Stimulated activated CD4-positive, alpha-beta T cell treated with anti-CD3 and anti-CD28 coated beads, Interleukin-15, amount 100 ng/mL, for 1 hour (primary cell): ENCODE measurements at places on chromosomes 6 and 20.

- no peak for DNase-seq
Measured at GRCh38 chr6:40957616-40958492, 81.2 kb downstream of the UNC5CL start.

- DNase-seq: no peak
Measured at GRCh38 chr6:114144887-114145851, 174.2 kb upstream of the HDAC2 start.

DNA sequence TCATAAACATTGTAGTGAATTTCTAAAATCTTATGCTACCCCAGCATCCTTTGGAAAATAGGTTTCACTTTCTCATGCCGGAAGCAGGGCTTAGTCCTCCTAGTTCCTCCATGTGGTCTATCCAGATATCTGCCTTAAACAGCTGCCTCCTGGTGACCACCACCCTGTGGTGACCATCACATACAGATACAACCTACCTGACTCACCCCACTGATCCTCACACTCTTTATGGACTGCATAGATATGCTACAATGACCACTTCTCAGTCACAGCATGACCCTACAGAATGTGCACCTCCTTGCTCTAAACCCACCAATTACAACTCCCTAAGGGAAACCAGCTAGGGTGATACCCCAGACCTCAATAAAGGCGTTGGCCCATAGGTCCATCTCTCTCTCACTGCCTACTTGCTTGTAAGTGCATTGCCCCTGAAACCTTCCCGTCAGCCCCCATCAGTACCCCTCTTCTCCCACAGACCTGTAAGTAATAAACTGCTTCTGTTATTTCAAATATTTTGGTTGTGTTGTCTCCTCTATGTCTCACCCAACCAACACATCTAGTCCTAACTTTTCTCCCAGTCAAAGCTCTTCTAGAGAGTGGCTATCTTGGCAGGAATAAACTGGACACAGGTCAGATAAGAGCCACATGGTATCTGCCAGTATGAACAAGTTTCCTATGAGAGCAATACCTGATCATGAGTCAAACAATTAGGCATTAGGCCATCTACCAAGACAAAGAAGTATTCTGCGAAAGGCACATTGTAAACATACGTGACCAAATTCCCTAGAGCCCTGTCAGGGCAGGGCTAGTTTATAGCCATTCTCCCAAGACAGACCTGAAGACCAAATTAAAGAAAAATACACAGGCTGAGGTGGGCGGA lies 39.4 kb upstream of the PLEKHG1 start:
- no peak for DNase-seq

- no peak for DNase-seq
Measured at GRCh38 chr20:44734938-44735337, 10.7 kb upstream of the KCNK15 start.

- DNase-seq: no peak
Measured at GRCh38 chr20:59452856-59453255, 151.5 kb upstream of the PHACTR3 start.

DNA sequence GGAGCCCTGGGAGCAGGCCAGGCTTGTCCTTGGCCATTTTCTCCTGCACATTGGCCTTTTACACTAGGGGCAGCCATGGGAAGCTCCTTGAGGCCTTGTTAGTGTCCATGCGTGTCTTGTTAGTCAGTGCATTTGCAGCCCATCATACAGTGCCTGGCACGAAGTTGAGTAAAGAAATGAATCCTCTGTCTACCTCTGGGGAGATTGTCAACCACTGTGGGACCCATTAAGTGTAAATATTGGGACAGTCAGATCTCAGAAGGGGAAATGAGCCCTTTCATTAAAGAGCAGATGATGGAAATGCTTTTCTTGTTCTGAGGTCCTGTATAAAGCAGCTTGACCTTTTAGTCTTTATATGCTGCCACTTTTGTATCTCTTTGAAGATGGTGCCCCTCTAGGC lies 33.9 kb downstream of the SOBP start:
- no peak for DNase-seq

DNA sequence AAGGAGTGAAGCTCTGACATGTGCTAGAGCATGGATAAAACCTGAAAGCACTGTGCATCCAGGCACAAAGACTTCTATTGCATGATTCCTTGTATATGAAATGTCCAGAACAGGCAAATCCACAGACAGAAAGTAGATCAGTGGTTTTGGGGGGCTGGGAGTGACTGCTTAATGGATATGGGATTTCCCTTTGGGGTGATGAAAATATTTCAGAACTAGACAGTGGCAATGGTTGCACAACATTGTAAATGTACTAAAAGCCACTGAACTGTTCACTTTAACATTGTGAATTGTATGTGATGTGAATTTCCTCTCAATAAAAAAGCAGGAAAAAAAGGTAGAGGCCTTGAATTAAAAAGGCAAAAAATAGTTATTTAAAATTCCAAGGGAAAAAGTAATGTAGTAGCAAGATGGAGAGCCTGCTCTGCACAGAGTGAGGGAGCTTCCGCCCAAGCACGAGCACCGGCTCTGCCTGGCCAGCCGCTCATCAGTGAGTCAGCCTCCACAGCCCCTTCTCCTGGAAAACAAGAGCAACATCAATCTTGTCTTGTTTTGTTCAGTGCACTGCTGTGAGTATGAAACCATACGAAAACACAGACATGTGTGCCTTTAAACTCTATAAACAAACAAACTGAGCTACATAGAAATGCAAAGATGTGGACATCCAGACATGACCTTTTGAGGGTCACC lies 74.6 kb upstream of the THBS2 start:
- DNase-seq: no peak

- no peak for DNase-seq
Measured at GRCh38 chr20:32823078-32823477, 3.3 kb downstream of the MAPRE1 start.

- DNase-seq: peak; percentile 85
Measured at GRCh38 chr20:43749734-43750294, 23.0 kb upstream of the GTSF1L start.

GRCh38 chr6:111057074-111057752 lies 30.1 kb upstream of the SLC16A10 start:
- no peak for DNase-seq

GRCh38 chr20:45470262-45470931 lies 844 bp downstream of the WFDC2 start:
- no peak for DNase-seq

DNA sequence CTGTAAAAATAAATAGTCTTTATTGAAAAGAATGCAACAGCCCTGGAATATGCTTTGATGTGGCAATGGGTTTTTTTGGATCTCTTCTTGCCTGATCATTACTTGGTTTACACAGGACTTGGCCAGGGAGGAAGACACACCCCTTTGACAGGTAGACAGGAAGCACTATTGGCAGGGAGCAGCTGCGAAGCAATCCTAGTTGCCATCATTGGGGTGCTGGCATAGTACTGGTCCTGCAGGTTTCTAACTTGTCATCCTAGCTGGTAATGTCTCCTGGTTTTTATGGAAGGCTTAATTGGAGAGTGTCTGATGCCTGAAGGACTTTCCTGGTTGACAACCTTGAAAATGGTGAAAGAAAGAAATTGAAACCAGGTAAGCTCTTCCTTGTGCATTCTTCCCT lies 71.2 kb upstream of the CCN6 start:
- DNase-seq: no peak

GRCh38 chr6:128057946-128058345 lies 157.1 kb upstream of the THEMIS start:
- no peak for DNase-seq

DNA sequence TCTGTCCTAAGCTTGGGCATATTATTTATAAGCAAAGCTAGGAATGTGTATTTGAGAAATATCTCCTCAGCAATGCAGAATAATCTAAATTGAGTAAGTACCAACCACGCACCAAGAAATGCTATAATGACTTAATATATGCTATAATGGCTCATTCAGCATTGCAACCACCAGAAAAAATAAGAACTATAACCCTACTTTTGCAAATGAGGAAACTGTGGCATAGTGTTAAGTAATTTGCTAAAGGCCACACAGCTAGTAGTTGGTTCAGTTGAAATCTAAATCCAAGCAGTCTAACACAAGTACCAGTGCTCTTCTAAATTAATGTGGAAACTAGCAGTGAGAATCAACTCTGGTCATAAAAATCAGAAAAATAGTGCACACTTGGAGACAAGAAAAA lies 35.7 kb downstream of the HBS1L start:
- DNase-seq: no peak

DNA sequence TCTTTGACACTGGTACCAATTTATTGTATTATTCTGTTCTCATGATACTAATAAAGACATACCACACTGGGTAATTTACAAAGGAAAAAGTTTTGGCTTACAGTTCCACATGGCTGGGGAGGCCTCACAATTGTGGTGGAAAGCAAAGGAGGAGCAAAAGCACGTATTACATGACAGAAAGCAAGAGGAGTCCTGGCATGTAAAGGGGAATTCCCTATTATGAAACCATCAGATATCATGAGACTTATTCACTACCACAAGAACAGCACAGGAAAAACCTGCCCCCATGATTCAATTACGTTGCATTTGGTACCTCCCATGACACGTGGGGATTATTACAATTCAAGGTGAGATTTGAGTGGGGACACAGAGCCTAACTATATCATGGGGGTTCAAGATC lies 43.4 kb downstream of the SLC22A2 start:
- no peak for DNase-seq

GRCh38 chr20:58109918-58110635 lies 118.4 kb downstream of the ANKRD60 start:
- no peak for DNase-seq

GRCh38 chr20:38337561-38338140 lies 8.6 kb upstream of the LBP start:
- no peak for DNase-seq

DNA sequence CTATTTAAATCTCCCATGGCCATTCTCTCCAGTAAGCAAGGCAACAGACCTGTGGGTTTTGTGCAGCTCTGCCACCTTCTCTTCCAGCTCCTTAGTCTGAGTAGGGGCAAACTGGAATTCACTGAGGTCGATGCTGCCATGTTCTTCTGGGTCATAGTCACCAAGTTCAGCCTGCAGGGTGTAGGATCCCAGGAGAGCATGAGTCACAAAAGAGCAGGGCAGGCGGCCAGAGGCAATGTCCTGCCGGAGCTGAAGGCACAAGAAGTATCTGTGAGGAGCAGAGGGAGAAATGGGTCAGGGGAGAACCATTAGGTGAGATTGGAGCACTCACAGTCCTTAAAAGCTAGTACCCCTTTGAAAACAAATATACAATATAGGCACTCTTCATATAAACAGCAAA lies 73.7 kb downstream of the SMLR1 start:
- no peak for DNase-seq

DNA sequence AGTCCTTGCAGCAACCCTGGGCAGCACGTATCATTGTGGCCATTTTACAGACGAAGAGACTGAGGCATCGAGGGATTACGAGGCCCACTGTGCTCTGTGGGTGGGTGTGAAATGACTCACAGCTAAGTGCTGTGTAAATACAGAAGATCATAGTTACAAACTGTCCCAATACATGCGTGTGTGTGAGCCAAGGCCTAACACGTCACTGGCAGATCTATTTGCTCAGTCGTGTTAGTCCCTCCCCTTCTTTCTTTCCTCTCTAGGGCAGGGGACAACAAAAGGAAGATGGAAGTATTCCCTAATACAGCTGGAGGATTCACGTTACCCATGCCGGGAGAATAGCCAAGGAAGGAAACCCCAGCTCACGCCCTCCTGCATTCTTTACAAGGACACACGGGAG lies 175.9 kb downstream of the CDC5L start:
- DNase-seq: no peak

DNA sequence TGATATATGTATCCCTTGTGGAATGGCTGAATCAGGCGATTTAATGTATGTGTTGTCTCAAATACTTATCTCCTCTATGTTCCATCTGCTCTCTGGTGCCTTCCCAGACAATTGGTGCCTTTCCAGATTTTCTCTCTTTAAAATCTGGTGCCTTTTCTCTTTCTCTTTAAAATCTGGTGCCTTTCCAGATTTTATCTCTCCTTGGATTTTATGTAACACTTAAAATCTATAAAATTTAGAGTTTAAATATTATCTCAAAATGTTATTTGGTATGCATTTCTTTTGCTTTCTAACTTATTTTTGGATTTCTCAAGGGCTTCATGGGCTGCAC lies 116.3 kb downstream of the KIF13A start:
- DNase-seq: no peak

DNA sequence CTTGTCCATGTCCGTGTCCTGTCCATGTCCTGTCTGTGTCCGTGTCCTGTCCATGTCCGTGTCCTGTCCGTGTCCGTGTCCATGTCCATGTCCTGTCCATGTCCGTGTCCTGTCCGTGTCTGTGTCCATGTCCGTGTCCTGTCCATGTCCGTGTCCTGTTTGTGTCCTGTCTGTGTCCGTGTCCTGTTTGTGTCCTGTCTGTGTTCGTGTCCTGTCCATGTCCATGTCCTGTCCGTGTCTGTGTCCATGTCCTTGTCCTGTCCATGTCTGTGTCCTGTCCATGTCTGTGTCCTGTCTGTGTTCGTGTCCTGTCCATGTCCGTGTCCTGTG lies 55.0 kb upstream of the BHLHE23 start:
- DNase-seq: no peak

DNA sequence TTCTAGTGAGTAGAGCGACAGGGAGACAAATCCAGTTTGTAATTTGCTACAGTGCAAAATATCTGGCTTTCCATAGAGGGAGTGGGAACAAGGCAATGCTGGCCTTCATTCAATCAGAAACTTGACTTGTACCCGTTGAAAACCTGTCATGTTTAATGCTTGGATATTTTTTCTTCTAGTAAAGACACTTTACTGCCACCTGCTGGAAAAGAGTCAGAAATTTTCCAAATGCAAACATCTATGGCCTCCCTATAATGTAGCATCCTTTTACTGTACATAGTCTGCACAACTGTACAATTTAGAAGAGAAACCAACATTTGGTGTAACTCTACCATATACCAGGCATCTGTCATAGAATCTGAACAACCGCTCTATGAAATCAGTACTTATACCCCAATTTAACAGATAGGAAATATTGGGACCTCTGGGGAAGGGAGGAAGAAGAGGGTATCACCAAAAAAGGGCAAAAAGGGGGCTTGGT lies 16.7 kb upstream of the TBC1D20 start:
- no peak for DNase-seq

GRCh38 chr20:24938498-24938897 lies 10.6 kb upstream of the CST7 start:
- no peak for DNase-seq

DNA sequence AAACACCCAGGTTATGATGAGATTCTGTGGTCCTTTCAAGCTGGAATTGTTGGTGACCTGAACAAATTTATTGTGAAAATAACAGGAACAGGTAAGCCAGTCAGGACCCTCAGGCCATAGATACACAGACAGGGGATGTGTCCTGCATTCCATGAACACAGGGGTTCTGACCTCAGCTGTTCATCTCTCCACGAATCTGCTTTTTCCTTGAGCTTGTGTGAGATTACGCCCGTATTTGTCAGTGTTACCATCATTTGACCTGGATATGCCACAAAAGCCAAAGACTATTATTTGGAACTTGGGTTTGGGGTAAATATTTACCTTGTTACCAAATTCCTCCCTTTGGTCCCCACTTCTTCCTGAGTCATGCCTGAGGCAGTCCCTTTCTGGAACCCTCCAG lies 288.9 kb downstream of the PREX1 start:
- no peak for DNase-seq
